NCI-H446 treated with DMSO at 0.1 percent for 48 hours (cell line): ENCODE measurements at places on chromosomes 2 and 18.

- DNase-seq = no peak
Observed at GRCh38 chr2:38922902-38923301, 33.2 kb downstream of the ARHGEF33 start.

DNA sequence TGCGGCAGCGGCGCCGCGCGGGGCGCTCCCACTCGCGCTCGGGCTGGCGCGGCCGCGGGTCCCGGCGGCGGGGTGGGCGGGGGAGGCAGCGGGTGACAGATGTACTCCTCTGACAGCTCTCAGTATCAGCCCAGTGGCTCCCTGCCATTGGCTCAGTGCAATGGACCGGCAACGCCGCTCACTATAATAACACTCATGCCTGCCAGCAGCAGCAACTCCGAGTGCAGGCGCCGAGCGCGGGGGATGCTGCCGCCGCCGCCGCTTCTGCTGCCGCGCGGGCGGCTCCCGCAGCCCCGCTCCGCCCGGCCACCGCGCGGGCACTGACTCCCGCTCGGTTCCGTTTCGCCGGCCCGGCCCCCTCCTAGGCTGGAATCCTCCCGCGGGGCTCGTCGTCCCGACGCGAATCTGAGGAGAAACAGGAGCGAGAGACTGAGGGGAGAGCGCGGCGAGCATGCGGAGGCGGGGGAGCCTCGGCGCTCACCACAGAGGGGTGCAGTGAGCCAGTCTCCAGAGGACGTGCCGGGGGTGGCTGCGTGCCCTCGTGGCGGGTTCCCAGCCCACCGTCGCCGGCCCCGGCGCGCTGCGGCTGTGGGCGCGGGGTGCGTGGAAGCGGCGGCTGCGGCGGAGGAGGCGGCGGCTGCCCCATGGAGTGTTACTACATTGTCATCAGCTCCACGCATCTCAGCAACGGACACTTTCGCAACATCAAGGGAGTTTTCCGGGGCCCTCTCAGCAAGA is at the start of gene ZNF804A:
Gene ZNF804A (plus strand): TSS at position 214 of the 738 bp plus-strand sequence. CDS start 431 bp downstream, at position 645.
- peak; percentile 90 for DNase-seq

DNA sequence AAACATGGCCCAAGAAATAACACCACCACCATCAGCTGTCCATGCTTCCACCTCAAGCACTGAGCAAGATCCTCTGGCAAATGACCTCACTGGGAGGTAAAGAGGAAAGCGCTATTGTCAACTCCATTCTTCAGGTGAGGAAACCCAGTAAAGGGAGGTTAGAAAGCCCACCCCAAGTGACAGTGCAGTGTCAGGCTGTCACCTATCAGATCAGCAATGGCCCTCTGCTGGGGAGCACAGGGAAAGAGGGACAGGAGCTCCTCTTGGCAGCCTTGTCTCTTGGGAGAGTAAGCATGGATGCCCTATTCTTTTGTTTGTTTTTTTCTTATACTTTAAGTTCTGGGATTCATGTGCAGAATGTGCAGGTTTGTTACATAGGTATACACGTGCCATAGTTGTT is 104.3 kb upstream of the DAPL1 start:
- DNase-seq = no peak

DNA sequence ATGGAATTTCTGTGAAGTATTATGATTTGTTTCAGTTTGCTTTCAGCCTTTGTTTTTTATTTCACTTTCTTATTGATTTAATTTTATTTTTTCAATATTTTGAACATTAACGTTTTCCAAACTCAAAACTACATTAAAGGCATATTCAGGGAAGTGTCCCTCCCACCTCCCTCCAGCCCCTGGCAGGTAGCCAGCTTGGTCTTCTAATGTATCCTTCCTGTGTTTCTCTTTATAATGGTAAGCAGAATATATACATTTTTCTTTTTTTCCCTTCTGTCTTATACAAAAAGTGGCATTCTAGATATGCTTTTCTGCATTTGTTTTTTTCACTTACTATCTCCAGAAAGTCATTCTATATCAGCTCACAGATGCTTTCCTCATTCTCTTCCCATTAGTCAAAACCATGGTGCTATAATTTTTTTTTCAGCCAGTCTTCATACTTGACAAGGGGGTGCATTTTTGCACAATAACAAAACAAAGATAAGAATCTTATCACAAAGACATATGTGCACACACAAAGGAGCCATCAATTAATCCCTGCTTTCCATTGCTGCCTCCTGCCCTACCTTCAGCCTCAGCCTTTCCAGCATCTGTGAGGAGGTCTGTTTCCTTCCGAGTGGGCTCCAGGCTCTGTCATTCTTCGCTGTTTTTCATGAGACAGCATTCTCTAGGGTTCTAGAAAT is 33.7 kb upstream of the TMEM177 start:
- DNase-seq = no peak

- no peak for DNase-seq
Observed at GRCh38 chr2:189500456-189501160, 59.3 kb downstream of the WDR75 start.

GRCh38 chr2:133249362-133249761 is 318.9 kb downstream of the NCKAP5 start:
- no peak for DNase-seq

- DNase-seq = no peak
Observed at GRCh38 chr2:63865159-63865799, 23.6 kb downstream of the UGP2 start.

DNA sequence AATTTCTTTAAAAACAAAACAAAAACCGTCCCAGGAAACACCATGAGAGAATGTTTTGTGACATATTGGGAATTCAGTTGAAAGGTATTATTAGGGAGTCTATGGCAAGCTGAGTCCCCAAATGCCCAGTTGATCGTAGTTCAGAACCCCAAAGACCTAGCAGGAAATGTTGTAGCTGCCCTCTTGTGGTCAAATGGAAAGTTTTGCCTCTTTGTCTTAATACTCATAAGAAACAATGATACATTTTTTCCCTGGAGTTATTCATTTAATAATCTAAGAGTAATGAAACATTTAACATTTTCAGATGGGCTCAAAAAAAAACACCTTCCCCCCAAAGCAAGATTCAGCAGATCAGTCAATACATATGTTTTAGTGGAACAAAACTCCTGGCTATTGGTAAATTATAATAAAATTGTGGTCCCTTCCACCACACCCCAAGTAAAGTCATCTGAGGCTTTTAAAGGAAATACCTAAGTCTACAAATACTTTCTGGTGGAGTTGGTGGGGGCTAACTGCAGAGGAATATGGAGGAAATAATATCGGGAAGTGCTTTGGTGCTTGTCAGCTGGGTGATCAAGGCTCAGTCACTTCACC is 37.8 kb upstream of the EFEMP1 start:
- DNase-seq = peak; percentile 16

- DNase-seq = peak; percentile 6
Observed at GRCh38 chr2:86671337-86671981, 47.8 kb upstream of the RNF103 start.

- DNase-seq = no peak
Observed at GRCh38 chr2:15812187-15812780, 128.1 kb upstream of the MYCN start.

- DNase-seq = no peak
Observed at GRCh38 chr2:70907130-70908057, 28.3 kb upstream of the ATP6V1B1 start.

DNA sequence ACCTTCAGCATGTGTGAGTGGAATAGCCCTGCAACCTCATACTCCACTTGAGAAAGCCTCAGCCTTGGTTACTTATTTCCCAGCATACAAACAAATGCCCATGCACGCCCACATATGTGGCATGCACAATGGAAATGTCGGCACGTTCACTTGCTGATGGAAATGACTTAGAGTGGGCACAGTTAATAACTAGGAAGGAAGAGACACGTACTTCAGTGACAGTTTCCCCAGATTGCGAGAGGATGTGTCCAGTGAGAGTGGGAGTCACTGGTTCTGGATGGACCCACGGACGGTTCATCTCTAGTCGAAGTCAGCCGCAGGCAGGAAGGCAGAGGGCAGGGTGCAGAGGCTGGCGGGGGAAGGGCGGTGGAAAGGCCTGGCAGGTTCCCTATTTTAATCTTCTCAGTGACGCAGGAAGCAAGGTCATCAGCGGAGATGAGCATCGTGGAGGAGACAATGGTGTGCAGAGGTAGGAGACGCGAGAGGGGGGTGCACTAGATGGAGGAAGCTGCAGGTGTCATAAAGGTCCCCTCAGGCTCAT is 350.7 kb upstream of the MYT1L start:
- DNase-seq = no peak

DNA sequence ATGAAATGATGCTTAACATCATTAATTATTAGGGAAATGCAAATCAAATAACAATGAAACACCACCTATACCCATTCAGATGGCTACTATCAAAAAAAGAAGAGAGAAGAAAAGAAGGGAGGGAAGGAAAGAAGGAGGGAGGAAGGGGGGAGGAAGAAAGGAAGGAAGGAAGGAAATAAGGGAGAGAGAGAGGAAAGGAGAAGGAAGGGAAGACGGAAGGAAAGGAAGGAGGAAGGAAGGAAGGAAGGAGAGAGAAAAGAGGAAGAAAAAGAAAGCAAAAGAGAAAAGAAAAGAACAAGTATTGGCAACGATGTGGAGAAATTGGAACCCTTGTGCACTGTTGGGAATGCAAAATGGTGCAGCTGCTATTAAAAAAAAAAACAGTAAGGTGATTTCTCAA is 363.3 kb downstream of the TNS1 start:
- no peak for DNase-seq

DNA sequence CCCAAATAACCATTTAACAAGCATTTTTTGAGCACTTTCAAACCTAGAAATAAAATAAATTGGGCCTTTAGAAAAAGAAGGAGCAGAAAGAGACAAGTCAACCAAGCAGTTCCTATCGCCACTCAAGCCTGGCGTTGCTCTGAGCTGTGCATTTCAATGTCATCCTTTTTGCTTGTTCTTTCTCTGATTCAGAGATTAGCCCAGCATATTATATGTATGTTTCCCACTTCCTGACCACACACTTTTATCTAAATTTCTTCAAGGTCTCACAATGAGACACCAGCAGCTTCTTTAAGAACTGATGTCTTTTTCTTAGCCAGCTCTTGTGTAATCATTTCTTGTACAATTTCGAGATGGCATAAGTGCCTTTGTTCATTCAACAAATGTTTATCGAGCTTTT is 344.5 kb upstream of the ID2 start:
- DNase-seq = no peak

DNA sequence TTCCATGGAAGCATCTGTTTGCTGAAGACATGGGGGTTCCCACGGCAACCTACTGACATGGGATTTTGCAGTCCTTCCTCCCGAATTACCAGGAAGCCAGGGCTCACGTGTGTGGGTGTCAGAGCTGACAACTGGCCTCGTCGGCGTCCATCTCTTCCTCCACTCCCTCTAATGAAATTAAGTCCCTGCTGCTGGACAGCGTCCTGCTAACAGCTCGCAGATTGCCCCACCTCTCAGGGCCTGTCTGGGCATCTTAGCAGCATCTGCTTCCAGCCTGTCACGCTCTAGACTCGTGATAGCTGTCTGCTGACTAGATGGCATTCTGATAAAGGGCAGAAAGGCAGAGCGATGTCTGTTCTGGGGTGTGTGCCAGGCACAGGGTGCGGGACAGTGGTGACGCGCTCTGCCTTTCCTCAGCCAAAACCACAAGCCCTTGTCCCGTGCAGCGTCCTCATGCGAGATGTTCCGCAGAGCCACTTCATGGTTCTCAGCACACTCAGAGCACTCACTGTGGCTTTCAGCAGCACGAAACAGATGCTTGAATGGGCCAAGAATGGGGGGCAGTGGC is 161.1 kb downstream of the ARL4C start:
- no peak for DNase-seq

DNA sequence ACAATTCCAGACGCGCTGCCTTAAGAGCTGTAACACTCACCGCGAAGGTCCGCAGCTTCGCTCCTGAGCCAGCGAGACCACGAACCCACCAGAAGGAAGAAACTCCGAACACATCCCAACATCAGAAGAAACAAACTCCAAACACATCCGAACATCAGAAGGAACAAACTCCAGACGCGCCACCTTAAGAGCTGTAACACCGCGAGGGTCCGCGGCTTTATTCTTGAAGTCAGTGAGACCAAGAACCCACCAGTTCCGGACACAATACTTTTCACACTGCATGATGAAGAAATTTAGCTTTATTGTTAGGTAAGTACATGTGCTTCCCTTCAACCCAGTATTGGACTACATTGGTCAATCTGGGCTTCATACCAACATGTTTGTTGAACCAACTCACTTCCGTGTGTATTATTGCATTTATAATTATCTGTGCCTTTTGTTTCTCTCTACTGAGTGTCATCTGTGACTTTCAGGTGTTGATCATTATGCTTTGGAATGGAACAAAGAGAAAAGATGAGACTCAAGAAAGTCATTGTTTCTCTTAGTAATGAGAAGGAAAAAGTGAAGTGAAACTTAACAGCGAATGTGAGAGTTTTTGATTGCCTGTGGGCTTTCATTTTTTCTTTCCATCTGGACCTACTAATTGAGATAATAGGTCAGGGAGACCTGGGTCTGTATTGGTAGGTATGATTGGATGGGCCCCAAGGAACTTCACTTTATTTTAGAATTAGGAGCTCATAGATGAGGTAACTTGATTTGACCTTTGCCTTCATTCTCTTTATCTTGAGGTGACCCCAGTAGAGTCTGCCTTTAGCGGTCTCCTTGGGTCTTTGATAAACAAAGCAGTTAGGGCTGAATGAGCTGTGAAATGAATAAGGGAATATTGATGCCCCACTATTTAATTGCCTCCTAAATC is 76.1 kb upstream of the CAVIN2 start:
- no peak for DNase-seq

GRCh38 chr2:113068249-113068648 is 479 bp downstream of the IL1F10 start:
- no peak for DNase-seq

- no peak for DNase-seq
Observed at GRCh38 chr2:209441541-209441940, 17.7 kb downstream of the MAP2 start.

- DNase-seq = no peak
Observed at GRCh38 chr2:191043438-191043837, 29.5 kb upstream of the STAT1 start.

GRCh38 chr18:62357079-62357719 is 32.1 kb downstream of the TNFRSF11A start:
- DNase-seq = no peak

- DNase-seq = no peak
Observed at GRCh38 chr2:86411396-86411795, 29.8 kb upstream of the KDM3A start.

DNA sequence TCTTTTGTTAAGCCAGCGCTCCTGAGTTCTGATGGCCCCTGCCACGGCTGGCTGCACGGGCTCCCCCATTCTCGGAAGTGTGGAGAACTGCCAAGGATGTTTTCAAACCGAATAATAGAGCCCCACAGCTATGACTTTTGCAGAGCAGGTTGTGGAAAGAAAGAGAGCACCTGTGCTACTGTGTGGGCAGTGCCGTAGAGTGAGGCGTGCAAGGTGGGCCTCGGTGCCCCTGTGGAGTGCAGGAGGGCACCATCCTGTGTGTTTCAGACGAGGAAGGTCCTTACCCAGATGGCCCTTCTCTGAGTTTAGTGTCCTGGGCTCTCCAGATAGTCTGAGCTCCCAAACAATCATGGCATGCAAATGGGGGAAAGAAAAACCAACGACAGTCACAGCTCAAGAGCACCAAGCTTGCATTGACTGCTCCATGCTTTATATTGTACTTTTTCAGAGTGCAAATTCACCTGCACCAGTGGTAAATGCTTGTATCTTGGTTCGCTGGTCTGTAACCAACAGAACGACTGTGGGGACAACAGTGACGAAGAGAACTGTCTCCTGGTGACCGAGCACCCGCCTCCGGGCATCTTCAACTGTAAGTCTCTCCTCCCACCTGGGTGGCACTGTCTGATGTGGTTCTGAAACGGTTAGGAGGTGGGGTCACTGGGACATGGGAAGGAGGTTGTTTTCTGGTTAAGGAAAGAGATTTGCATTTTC is 219.4 kb downstream of the LDLRAD4 start:
- DNase-seq = no peak
